Activated CD4-positive, CD25-positive, alpha-beta regulatory T cell (primary cell): ENCODE measurements at places on chromosomes 7 and 10.
A peak's percentile ranks its signal among the peaks of the same experiment; 100 is the strongest.

DNA sequence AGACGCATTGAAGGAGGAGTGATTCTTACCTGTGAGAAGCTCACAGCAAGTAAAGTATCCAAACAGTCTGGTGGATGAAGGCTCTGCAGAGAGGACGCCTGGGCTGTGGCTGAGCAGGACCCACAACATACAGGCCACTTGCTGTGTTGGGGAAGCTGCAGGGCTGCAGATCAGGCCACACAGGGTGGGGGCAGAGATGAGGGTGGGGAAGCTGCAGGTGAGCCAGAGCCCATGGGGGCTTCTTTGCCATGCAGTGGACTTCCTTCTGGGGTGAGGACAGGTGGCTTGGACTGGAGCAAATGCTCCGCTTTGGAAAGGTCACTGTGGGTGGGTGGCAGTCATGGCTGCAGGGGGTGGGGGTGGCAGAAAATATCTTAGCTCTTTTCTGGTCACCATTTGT is 214.8 kb downstream of the GLRX3 start:
- DNase-seq, result no peak

- peak; percentile 25 for DNase-seq
Observed at GRCh38 chr7:26291699-26292538, at the start of gene SNX10. SNX10 (plus strand) TSS chr7:26291862; CDS start chr7:26346443, 54,581 bp downstream.

GRCh38 chr7:129773871-129774270 is 162.4 kb downstream of the NRF1 start:
- no peak for DNase-seq

DNA sequence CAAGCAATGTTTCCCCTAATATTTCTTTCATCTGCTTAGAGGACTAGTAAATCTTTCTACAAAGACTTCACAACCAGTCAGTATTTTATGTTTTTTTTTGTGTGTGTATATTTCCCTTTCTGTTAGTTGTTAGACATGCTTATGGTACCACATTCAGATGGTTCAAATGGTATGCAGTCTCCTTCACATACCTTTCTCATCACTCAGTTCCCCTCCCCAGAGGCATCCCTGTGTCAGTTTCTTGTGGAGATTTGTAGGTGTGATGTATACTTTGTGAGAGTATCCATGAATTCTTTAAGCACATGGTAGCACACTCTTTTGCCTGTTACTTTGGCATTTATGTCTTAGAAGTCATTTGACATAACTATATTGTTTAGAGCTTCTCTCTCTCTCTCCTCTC is 4.4 kb downstream of the ZNF485 start:
- no peak for DNase-seq

DNA sequence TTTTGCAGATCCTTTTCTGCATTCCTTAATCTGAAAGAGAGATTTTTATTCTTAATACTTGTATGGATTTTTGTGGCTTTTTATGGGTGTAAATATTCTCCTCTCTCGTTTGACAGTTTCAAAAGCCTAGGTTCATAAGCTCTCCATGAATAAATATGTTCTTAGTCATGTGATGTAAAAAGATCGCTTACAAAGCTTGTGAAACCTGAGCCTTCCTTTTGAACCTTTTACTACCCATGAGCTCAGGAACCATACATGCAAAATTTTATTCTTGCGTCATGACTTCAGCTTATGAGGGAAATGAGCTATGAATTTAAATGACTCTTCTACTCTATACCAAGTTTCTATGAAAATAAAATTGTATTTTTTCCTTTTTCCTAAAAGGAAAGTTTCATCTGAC is 98.7 kb downstream of the POLL start:
- DNase-seq, result no peak

GRCh38 chr7:133534816-133535215 is 281.9 kb downstream of the EXOC4 start:
- no peak for DNase-seq
